Fibroblast of upper back skin (primary cell): ENCODE measurements at places on chromosomes 12 and 14.
A peak's percentile ranks its signal among the peaks of the same experiment; 100 is the strongest.

GRCh38 chr14:96184737-96185136 is 19.9 kb upstream of the BDKRB2 start:
- DNase-seq, result peak; percentile 50

DNA sequence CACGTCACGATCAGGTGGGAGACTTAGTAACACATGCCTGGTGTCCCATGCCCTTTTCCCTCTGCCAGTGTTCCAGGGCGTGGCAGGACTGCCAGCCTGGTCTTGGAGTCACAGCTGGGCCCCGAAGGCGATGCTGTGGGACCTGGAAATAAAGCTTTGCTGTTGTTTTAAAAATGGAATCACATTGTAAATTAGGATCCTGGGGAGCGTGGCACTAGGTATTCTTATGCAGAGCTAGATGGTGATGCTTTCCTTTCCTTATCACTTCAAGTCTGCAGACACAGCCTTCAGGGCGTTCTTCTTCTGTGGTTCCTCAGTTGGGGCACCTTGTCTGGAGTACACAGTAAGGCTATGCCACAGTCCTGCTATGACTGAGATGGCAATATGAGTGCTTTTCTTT is 64.6 kb downstream of the BICD1 start:
- DNase-seq, result no peak

DNA sequence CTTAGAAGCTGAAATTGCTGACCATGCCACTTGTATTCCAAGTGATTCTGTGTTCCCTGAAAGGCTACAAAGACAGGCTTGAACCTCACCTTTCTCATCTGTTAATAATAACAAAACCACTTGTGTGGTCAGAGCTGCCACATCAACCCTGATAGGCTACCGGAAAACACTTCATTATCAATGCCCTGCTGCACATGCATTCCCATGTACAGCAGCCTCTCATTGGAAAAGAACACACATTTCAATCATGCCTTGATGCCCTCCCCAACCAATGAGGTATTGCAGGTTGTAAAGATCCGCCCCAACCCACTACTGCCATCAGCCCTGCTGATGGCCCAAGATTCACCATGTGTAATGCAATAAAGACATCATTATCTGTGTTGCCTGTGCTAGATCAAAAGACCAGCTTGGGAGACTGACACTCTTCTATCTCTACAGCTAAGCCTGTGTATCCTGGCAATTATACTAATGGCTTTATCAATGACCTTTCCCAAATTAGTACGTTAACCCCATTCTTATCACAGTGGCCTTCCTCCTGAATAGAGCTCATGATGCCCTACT is 2.8 kb downstream of the GPR19 start:
- no peak for DNase-seq

DNA sequence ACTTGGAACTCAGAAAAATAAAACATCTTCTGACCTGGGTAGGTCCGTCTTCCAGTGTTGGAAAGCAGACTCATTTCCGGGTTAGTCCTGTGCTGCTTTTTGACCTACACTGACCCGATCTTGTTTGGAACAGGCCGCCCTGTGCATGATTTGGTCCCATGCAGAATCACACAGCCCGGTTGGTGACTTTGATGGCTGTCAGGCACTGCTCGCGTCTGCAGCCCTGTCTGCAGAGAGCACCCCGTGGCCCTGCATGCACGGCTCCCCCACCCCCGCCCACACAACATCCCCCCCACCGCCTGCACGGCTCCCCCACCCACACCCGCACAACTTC is 31.6 kb downstream of the PACS2 start:
- DNase-seq, result no peak

DNA sequence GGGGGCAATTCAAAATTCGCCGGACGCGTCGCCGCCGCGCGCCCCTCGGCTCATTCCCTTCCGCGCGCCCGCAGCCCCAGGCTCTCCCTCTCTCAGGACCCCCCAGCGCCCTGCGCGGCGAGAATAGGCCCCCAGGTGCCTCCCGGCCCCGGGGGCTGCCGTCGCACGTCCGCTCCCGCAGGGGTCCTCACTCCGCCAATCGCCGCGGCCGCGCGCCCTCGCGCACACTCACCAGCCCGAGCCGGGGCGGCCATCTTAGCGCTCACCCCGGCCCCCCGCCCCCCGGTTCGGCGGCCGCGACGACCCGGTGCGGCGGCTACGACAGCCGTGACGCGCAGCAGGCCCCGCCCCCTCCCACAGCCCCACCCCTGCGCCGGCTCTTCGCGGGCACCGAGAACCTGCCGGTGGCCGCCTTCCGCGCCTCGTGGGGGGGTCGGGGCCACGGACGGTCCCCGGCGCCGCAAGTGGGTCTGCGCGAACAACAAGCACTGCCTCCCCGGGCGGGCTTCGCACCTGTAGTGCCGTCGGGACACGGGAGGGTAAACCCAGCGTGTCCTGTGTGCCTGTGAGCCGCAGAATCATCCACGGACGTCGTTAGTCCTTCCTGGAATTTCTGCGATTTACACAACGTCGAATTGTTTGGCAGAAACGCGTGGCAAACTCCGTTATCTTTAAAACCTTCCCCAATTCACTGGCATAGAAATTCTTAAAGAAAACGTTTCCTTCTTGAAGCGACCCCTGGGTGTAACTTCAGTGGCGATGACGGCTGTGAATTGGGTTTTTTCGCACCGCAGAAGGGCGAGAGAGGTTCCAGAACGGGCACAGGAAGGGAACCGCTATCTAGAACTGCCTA is 2.5 kb downstream of the USP44 start:
- DNase-seq, result no peak

DNA sequence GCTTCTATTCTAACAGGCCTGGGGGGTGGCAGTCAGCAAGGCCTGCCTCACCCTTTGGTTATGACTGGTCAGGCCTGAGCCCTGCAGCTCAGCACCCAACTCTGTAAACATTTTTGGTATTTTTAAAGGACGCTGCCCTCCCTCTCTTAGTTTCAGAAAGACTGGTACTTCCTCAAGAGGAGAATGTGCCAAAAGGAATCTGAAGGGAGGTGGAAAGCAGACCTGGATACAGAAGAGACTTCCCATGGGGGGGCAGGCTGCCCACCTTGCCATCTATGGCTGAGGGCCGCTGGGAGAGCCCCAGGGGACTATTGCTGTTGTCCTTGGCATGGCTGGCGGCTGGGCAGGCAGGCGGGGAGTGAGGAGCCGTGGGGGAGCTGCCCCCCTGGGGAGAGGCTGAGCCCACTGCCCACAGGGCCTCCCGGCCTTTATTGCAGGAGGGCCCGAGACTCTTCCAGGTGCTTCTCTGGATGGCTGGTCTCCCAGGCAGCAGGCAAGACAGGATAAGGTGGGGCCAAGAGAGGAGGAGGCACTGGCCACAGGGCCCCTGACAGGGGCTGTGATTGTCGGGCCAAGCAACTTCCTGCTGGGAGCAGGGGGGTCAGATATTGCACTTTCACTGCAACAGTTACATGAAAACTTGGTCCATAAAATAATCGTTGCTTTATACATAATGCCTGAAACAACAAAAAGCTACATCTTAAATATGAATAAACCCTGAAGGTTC is 3.5 kb downstream of the ARL6IP4 start:
- peak; percentile 27 for DNase-seq

- no peak for DNase-seq
Measured at GRCh38 chr14:36268121-36268520, 52.3 kb downstream of the MBIP start.

DNA sequence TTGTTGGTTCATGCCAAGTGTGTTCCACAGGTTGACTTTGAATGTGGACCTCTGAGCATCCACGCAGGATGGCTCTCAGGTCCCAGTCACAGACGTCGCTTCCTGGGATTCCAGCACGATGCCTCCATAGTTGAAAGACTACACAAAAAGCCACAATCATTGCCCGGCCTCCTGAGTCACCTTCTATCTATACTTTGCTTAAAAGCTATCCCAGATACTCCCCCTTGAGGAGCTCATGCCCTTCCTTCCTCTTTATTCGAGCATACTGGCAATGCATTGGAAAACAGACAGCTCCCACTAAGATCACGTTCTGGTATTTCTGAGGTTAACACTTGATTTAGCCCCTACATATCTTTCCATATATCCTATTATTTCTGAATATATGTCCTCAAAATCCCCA is 40.1 kb downstream of the ZNF664 start:
- no peak for DNase-seq

DNA sequence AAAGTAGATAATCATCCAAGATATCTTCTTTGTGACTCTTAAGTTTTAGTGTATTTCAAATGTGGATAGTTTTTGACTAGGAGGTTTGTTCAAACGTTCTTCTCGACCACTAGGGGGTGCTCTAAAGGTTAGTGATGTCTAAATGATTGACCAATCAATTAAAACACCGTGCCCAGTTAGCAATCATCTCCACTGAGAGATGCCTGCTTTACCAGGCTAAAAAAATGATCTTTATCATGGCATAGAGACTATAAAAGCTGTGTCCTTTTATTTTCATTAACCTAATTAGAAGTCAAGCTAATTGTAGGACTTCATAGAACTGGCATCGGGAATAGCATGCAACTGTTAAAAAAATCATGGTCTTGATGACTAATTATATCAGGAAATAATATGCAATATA is 153.9 kb downstream of the PRKCH start:
- DNase-seq, result peak; percentile 64

DNA sequence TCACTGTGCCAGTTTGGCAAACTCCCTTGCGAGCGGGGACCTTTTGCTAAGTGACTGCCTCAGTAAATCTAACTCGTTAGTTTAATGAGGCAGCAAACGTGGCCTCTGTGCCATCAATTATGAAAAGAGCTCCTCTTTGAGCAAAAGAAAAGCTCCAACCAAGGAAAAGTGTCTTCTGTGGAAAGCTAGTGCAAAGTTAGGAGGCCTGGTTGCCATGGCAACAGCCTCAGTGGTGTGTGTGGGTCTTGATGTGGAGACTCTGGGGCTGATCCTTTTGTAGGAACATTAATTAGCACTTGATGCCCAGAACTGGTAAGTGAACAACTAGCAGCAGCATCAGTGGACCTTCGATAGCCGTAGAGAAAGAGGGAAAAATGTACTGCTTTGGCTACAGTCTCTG is 145.7 kb downstream of the CHST11 start:
- DNase-seq, result no peak
